Activated naive CD8-positive, alpha-beta T cell treated with anti-CD3 and anti-CD28 coated beads, Interleukin-2, amount 50 U/mL, for 16 hours (primary cell): ENCODE measurements at places on chromosomes 12 and 14.
A peak's percentile ranks its signal among the peaks of the same experiment; 100 is the strongest.

DNA sequence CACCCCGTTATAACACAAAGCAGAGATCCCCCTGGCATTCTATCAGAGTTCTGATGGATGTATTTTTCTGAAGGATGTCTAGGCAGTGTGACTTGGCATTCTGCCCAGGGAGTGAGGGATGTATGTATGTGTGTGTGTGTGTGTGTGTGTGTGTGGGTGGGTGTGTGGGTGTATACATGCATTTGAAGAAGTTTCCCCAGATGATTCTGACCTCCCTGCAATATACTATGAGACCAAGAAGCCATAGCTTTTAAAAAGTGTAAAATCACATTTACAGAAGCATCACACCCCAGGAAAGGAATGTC lies 59.7 kb upstream of the NAP1L1 start:
- DNase-seq: no peak

DNA sequence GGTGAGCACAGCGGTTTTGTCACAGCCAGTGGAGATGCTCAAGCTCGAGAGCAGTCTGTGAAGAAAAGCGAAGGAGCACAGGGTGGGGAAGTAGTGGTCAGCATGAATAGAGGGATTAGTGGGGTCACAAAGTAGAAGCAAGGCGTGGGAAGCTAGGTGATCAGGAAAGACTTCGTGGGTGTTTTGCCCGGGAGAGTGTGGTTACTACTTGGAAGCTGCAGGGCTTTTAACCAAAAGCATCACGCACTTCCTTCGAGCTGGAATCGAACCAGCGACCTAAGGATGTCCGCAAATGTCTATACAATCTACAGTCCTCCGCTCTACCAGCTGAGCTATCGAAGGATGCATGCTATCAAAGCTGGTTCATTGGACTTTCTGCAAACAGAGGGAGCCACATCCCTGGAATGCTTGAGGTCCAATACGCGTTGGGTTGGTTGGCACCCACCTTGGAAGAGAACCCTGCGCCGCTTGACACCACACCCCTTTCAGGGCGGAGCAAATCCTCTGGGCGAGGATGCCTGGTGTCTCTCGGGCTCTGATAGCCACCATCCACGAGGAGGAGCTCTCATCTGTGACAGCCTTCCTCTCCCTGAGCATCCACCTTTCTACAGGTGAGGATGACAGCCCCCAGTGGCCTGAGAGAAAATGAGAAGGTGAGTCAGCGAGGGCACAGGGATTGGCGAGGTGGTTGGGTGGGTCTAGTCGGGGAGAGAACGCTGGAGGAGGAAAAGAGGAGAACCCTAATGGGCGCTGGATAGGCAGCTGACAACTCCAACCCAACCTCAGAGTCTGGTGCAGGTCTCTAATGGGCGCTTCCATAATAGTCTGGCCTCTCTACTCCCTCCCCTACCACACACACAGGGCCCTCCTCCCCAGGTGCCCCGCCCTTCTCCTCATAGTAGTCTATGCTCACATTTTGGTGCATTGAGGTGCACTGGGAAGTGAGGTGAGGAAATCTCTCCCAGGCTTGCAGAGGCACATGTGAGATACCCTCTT lies 16.0 kb upstream of the OR6S1 start:
- DNase-seq: no peak

GRCh38 chr12:14256555-14257169 lies 108.8 kb upstream of the ATF7IP start:
- DNase-seq: peak; percentile 40

DNA sequence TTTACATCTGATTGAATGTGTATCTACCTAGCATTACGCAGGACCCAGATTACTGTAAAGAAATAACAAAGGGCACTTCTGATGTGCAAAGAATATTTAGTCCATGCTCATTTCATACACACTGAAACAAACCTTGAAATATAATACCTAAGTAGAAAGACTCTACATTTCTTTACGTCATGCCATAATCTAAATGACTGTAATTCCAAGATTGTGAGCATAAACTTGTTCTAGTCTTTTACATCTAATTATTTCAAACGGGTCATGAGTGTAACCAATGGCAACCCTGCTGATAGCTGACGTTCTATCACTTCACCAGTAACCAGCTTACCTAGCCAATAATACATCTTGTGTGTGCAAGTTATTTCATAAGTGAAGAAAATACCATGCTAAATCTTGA lies 433.8 kb downstream of the PRKD1 start:
- no peak for DNase-seq

- DNase-seq: no peak
Measured at GRCh38 chr12:62192180-62192902, 67.9 kb upstream of the USP15 start.

DNA sequence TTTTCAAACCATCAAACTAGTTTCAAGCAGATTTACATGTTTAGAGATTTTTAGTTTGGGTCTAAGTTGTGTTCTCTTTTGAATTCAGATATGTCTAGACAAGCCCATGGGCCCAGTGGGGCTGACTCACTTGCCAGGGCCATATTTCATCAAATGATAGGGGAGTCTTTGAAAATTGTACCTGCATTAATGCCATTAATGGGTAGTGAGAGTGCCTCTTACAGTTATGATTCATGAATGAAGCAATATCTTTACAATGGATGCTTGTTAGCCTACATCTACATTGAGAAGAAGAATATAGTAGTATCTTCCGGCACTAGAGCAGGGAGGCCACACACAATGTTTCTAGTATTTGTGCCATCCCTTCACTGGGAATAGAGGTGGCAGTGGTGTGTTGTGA lies 174.2 kb upstream of the E2F7 start:
- no peak for DNase-seq

- no peak for DNase-seq
Measured at GRCh38 chr14:80637756-80638619, 303.6 kb downstream of the CEP128 start.

DNA sequence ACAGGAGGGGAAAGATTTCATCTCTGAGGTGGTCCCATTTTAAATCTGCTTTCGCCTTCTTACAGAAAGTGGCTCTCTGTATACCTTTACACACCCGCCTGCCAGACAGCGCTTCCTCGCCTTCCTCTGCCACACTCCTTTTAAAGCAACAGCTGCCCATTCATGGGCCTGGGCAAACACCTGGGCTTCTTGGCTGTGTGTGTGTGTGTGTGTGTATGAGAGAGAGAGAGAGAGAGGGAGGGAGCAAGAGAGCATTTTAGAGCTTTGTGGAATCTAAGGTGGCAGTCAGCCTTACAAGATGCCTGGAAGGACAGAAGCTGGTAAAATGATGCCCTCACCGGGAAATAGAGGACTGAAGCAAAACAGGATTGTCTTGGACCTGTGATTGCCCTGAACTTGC lies 20.0 kb downstream of the PTHLH start:
- DNase-seq: no peak

- DNase-seq: no peak
Measured at GRCh38 chr12:47889040-47889439, 15.8 kb downstream of the VDR start.

- no peak for DNase-seq
Measured at GRCh38 chr14:47675466-47676314, at the start of gene MDGA2. MDGA2 (minus strand) TSS chr14:47675605.

GRCh38 chr14:91256661-91257060 lies 12.2 kb upstream of the GPR68 start:
- no peak for DNase-seq

- peak; percentile 47 for DNase-seq
Measured at GRCh38 chr12:91877022-91877421, 268.6 kb downstream of the BTG1 start.

DNA sequence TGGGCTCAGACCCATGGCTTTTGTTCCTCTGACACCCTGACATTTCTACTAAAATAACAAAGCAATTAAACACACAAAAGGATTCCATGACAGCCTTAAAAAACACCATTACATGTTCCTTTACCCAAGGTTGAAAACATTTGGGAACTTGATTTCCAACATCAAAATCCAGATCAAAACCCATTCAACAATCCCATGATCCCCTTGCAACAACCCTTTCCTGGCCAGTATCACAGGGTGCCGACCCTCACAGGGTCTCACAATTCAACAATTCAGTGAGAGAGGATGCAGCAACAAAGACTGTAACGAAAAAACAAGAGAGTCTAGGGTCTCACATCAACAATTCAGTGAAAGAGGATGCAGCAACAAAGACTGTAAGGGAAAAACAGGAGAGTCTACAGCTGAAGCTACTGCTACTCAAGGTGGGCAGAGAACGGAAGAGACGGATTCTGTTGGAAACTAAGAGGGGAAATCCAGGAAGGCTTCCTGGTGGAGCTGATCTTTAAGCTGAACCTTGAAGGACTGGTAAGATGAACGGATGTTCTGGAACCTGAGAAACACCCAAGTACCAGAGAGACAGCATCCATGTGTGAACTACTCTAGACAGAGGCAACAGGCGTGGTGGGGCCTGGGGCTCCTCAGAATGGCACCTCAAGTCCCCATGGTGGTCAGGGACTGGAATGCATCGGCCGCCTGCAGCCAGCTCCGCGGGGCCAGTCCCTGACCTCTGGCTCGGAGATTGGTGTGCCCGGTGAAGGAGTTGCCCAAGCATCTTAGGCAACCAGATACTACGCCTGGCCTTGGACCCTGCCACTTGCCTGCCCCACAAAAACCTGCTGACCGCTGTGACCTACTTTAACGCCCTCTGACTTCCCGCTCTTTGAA lies 22.7 kb upstream of the ZFP36L1 start:
- DNase-seq: no peak

DNA sequence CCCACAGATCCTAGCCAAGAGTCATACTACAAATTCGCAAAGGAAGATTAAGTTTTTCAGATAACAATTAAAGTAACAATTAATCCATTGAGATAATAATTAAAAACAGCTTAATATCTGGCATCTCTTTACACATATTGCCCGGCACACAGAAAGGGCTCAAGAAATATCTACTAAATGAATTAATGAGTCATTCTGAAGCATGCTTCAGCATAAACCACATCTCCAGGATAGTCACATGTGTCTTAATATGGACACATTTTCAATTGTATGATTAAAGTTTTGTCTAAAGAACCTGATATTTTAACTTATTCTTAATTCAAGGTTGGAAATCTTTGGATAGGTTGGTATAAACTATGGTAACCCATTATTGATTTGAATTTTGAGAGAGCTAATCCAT lies 9.6 kb downstream of the ITPR2 start:
- no peak for DNase-seq

DNA sequence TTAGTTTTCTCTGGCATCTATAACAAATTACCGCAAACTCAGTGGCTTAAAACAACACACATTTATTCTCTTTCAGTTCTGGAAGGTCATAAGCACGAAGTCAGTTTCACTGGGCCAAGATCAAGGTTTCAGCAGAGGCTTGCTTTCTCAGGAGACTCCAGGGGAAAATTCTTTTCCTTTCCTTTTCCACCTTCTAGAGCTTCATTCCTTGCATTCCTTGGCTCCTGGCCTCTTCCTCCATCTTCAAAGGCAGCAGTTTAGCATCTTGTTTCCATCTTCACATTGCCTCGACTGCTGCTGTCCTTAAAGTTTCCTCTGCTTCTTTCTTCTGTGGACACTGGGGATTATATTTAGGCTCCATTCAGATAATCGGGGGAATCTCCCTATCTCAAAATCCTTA lies 106.1 kb downstream of the PDE3A start:
- no peak for DNase-seq

DNA sequence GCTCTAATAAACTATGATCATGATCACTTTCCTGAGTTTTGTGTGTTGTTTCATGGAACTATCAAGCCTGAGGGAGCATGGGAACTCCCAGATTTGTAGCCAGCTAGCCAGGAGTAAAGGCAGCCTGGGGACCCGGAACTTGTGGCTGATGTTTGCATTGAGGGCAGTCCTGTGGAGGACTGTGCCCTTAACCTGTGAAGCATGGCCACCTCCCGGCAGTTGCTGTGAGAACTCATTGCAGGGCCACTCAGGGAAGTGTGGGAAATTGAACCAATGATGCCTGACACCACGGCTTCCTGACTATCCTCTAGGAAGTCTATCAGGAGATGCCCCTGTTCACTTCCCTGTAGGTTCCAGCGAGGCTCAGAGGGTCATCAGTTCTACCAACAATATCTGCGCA lies 250.6 kb downstream of the DAD1 start:
- DNase-seq: no peak

DNA sequence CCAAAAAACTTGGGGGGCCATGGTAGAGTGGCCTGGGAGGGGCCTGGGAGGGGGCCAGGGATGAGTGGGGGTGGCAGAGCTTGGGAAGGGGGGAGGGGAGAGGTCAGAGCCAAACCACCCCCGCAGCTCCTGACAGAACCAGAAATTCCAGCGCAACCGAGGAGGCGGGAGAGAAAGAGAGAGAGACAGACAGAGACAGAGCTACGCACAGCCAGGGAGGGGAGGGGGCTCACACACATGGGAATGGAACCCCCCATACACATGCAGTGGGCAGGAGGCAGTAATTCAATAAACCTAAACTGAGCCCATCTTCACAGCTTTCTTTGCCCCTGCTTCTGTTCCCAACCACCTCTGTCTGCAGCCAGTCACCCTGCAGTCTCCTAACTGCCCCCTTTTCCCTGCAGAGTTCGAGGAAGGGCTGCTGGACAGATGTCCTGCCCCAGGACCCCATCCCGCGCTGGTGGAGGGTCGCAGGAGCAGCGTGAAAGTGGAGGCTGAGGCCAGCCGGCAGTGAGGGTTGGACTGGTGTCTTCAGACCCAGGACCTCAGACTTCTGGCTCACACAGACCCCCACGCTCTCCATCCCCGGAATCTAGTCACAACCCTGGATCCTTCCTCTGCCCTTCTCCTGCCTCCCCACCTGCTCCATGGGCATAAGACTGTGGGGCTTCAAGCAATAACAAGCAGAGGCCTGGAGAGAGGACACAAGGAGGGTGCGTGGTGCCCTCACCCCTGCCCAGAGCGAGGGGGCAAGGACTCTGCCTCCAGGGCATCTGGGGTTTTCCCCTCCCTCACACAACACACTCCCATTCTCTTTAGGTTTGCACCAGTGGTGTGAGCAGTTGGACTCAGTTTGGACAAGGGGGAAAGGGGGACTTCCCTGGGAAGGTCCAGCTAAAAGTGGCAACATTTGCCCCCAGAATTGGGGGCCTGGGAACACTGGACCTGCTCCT lies 5.6 kb downstream of the NAB2 start:
- no peak for DNase-seq

GRCh38 chr14:34718750-34719304 lies 4.4 kb upstream of the CFL2 start:
- no peak for DNase-seq

DNA sequence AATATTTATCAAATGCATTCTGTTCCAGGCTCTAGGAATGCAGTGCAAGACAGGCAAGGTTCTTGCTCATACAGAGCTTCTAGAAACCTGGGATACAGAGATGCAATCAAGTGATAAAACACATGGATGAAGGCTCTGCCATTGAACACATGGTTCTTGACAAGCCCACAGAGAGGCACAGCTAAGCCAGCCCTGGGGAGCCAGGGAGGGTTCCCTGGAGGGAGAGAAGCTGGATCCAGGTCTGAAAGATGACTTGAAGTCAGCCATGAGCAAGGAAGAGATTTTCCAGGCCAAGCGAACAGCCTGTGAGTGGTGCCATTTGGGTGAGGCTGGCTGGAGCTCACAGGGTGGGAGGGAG lies 66.2 kb downstream of the IRF2BPL start:
- no peak for DNase-seq

GRCh38 chr12:2251526-2252209 lies 198.9 kb downstream of the CACNA1C start:
- no peak for DNase-seq

- DNase-seq: no peak
Measured at GRCh38 chr12:131096681-131097181, 143.0 kb downstream of the ADGRD1 start.

- DNase-seq: no peak
Measured at GRCh38 chr12:51970904-51971646, 19.6 kb downstream of the ACVR1B start.

GRCh38 chr12:48927261-48927660 lies 2.0 kb upstream of the FKBP11 start:
- DNase-seq: no peak
